GF-D8 (cell line): ENCODE measurements at places on chromosomes 3 and 15.

DNA sequence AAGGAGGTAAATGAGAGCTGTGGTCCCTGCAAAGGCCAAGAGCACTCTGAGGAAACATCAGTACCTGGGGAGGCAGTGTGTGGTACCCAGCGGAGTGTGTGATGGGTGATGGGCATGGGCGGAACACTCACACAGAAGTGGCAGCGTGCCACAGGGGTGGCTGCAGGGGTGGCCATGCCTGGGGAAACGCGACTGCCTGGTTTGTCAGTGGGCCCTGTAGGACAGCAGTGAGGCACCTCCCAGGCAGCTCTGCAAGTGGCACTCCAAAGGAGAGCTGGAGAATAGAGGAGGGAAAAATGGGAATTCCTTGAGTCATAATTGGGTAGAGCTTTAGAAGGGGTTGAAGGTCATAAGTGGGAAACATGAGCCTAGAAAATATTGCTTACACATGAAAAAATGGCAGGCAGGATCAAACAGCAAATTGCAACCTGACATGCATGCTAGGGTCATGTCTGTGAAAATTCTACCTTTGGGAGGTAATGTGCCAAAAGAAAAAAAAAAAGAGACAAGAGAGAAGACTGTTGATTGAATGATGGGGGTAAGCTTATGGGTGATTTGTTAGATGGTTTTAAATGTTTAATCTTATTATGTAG lies 138.4 kb downstream of the RPLP1 start:
- DNase-seq, result no peak

DNA sequence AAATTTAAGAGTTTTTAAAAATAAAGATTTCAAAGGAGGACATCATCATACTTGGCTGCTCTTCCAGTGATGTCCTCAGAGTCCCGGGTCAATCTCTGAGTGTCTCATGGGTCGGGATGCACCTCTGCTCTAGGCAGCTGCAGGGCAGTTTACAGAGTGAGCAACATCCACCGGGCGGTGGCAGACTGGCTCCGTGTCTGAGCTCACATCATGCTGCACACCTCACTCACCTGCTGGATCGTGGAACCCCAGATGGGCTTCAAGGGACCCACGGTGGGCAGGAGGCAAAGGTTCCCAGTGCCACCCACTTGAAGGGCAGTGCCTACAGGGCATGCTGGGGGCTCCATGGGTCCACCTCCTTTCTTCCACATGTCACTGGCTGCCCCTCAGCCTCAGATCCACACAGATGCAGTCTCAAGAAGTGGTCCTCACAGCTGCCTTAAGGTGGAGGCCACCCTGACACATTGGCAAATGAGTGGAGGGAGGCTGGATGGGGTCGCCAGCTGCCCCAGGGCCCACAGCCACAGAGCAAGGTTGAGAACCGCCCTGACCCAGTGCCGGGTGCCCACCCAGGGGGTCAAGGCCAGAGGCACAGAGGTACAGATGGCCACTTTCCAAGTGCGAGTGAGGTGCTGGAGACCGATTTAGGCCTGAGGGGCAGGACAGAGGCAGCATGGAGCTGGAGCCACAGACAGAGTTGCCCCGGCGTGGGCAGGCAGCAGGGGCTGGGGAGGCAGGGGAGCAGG lies 25.2 kb downstream of the CYFIP1 start:
- no peak for DNase-seq

DNA sequence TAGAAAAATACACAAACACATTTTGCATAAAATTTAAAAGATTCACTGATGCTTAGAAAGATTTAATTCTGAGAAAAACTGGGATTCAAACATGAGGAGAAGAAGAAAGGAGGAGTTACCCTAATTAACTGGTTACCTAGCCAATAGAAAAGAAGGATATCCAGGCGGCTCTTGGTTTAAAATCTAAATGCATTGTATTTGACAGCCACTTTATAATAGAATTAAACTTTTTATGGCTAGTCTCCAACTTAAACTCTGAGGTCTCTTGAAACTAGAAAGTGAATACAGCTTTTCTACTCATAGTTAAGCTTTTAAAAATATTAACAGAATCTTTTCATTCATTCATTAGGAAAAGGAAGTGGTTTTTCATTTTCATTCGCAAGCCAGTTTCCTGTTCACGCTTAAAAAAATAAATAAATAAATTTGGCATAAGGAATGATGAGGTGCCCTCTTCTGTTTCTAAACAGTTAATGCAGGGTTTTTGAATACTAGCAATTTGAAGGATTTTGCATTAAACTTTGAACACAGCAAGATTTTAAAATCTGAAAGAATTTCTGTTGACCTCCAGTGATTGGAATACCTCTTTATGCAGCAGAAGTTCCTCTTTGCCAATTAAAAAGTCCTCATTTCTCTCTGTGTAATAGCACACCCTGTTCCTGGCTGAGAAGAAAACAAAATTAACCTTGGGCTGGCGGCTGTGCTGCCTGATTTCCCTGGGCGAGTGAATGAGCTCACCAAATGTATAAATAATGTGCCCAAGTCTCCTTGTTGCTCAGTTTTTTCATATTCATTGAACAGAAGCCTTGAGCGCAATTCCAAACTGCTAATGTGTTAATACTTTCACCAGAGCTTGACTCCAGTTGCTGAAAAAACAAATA lies 105.1 kb downstream of the ZMAT3 start:
- no peak for DNase-seq

GRCh38 chr3:62238431-62238830 lies 134.9 kb downstream of the FEZF2 start:
- no peak for DNase-seq

GRCh38 chr15:101773496-101774100 lies 29.7 kb upstream of the OR4F6 start:
- no peak for DNase-seq

DNA sequence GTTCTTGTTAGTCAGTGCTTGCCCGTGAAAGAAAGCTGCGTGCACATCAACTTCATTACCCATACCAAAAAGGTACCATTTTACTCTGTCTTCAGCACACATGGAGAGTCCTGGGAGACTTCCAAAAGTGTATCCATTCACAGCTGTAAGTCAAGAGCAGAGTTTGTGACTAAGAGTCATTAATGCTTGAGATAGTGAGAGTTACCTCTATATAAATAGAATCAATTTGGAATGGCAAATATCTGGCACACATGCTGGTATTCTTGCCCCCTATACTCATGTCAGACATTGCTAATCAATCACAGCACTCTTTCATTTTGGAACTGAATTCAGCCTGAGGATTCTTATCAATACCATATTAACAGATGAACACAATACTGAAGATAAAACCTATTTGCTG lies 14.2 kb downstream of the CP start:
- DNase-seq, result no peak

DNA sequence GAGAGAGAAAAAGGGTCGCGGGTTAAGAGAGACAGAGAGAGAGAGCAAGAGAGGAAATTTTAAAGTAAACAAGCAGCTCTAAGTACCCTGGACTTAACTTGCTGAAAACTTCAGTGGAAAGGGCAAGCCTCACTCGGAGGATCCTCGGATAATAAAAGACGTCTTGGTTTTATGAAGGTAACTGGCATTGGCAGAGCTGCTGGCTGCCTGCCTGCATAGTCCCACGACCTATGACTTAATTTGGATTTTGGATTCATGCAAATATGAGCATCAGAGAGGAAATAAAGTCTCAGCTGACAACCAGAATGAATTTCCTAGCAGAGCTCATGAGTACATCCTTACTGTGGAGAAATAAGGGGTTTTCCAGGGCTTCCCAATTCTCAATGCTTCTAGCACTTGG lies 95.1 kb upstream of the PDZRN3 start:
- no peak for DNase-seq

- DNase-seq, result no peak
Measured at GRCh38 chr3:114962189-114962588, 184.9 kb downstream of the ZBTB20 start.

- no peak for DNase-seq
Measured at GRCh38 chr3:149599236-149599635, 58.6 kb downstream of the WWTR1 start.

DNA sequence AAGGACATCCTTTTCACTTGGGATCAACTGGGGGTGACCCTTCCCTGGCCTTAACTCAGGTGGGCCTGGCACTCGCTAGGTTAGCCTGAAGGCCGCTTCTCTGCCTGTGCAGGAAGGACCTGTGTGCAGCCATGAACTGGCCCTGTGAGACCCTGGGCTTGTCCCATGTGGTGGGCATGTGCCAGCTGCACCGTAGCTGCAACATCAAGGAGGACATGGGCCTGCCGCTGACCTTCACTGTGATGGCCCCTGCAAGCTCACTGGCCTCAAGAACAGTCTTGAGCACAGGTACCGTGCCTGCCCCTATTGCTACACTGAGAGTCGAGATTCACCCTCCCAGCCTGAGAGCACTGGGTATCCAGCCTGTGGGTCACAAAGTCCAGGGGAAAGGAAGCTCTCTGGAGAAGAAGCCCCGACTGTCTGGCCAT lies 43.0 kb downstream of the SAXO2 start:
- no peak for DNase-seq

DNA sequence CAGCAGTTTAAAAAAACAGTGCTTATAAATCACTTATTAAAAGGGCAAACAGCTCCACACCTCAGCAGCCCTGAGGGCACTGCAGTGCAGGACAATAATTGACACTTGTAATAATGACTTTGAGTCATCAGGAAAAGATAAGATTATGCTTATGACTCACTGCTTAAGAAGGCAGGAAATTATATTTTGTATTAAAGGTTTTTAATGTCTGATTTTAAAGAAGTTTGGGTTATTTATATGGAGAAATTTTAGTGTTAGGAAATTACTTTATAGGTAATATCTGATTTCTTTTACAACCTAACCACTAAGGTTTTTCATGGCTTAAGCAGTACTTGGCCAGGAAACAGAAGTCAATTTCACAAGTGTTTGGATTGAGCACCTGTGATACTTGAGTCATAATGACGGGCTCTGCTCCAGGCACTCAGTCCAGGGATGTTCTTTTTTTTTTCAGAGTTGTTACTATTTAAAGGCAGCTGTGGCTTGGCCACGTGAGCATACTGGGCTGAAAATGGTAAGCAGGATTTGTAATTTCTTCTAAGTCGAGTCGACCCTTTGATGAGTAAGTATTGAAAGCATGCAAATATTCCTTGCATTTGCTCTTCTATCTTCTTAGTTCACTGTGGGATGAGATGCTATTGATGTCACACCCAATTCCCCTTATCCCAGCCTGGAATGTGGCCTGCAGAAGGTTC lies 21.6 kb upstream of the SLC6A20 start:
- no peak for DNase-seq
